Activated naive CD4-positive, alpha-beta T cell (primary cell): ENCODE measurements at places on chromosomes 6 and 20.

DNA sequence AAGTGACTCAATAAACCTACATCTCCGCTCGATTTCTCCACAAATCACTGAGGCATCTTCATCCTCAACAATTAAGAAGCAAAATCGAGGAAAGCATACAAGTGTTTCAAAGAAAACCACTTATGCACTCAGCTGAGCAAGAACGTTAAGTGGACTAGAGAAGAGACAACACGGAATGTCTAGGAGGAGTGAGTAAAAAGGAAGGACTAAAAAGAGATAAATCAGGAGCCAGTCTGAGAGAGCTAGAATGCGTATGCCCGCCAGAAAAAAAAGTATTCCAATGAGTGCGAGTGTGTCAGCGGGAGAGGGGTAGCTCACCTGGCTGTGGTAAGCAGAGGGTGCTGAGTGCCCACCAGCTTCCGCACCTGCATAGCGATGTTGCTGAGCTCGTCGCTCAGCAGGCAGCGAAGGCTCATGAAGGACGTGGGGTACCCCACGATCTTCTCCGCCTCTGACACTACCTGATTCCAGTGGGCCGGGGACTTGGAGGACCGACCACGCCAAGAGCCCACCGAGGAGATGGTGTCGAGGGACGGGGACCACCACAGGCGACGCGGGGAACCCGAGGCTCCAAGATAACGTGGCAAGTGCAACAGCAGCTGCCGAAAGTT lies 587 bp downstream of the PDSS2 start:
- no peak for DNase-seq

DNA sequence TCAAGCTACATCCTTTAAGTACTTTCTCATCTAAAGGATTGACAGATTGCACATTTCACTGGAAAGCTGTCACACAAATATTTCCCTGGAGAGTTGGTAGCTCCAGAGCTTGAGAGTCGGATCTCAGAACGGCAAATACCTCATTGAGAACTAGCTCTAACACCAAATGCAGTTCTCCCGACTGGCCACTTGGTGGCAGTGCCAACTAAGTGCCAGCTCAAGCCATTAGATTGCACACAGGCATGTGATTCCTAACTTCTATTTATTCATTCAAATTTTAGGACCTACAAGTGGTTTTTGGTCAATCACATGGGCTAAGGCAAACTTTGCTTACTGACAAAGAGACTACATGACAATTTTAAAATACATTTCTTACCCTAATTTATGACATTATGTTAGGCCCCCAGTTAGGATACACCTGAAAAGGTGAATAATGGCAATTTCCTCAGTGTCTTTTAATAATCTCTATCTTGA lies 7.9 kb upstream of the MCHR2 start:
- peak; percentile 4 for DNase-seq

GRCh38 chr6:6964675-6965074 lies 143.1 kb upstream of the RREB1 start:
- no peak for DNase-seq

GRCh38 chr6:83862776-83863471 lies 3.4 kb downstream of the CYB5R4 start:
- no peak for DNase-seq

- DNase-seq, result no peak
These were observed 1.3 kb upstream of the CNKSR3 start for GRCh38 chr6:154511791-154512190.

- no peak for DNase-seq
These were observed 516 bp downstream of the LRRC1 start for GRCh38 chr6:53795340-53795701.

DNA sequence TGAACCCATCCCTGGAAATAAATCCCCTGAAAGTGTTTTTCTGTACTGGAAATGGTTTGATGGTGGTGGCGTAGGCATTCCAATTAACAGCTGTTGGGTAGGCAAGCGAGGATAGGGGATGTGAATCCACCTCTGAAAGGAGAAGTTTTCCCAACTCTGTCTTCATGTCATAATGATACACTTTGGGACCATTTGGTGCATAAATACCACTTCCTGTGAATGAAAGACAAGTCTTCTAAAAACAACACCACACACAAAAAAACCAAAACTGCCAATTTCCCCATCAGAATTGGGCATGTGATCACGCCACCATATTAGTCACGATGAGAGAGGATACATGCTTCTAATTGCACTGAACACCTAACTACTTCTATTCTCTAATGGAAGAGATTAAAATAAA lies 6.4 kb downstream of the VNN2 start:
- DNase-seq, result no peak

GRCh38 chr6:105783333-105783935 lies 302.7 kb upstream of the PRDM1 start:
- no peak for DNase-seq

GRCh38 chr6:20180935-20181334 lies 31.3 kb downstream of the MBOAT1 start:
- DNase-seq, result no peak

DNA sequence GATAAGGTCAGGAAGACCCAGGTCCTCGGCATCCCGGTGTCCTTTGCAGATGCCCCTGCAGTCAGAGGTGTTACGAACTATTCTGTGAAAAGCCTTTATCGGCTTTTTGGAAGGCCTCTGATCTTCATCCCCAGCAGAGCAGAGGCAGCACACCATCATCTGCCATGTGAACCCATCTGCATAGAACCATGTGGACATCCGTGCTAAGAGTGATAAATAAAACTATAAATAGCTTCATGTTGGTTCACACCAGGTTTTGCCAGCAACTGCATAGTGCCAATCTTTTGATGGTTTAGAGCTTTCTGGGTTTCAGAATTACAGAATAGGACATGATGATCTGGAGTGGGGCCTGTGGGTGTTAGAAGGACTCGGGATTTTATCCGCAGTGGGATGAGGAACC lies 33.6 kb downstream of the SIRPA start:
- no peak for DNase-seq

- no peak for DNase-seq
These were observed 516.7 kb downstream of the HDGFL1 start for GRCh38 chr6:23086100-23086499.

DNA sequence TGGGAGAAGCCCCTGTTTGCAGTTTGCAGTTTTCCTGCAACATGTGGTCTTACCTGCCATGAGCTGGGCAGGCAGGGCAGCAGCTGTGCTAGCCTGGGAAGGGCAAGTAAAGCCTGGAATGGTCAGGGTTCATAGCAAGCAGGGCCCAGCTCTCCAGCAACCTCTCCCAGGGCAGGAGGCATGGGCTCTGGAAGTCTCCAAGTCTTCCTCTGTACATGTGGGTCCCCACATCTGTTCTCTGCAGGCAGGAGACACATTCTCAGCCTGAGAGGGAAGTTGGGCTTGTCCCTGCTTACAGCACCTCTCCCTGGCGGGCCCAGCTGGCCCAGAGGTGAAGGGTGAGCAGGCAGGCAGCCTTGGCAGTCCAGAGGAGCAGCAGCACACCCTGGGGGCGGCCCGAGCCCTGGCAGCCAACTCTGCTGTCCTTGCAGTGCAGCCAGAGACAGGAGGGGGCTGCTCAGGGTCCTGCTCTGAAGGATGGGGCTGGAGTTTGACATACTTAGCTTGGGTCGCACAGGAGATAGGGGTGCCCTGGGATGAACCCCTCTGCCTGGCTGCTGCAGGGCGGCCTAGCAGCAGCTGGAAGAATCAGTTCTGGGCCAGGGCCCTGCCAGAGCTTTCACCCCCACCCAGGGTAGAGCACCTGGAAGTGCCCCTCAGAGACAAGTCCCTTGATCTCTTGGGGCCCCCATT lies 176.0 kb downstream of the MRPL14 start:
- no peak for DNase-seq

DNA sequence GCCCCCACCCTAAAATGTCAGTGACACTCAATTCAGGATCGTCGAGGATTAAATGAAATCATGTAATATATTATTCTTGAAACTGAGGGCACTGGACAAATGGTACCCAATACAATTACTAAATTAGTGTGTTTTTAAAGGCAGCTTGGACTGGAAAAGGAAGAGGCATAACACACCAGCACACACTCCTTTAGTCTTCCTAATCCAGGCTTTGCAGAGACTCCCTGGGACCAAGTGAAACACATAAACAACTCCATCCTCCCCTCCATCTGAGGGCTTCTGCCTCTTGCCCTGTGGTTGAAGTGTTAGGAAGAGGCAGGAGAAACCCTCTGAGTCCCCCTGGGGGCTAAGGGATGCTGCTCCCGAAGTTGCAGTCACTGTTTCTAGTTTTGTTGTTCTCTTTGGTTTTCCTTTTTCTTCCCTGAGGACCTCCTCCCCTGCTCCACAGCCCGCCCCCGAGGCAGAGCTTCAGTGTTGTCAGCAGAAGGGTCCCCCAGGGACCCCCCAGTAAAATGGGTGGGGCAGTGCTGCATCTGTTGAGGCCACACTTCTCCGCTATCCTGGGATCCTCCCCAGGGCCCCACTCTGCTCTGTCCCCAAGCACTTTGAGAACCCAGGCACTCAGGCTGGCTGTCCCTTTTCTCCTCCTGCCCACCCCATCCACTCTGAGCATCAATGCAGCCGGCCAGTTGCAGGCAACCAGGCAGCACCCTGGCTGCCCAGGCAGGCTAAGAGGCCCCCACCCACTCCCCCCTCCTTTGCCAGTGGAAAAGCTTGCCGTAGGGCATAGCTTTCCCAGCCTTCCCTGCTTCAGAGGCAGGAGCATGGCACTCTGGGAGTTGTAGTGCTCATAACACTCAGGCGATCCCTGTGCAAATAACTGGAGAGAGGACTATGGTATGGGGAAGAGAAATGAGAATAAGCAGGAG lies 5.9 kb downstream of the TMEM63B start:
- no peak for DNase-seq

- no peak for DNase-seq
These were observed 54.6 kb upstream of the FNDC1 start for GRCh38 chr6:159114569-159114968.

GRCh38 chr20:18284805-18285533 lies 3.4 kb upstream of the ZNF133 start:
- DNase-seq, result no peak

- no peak for DNase-seq
These were observed 273.4 kb upstream of the SASH1 start for GRCh38 chr6:148069256-148069655.
